Stimulated activated CD4-positive, alpha-beta T cell treated with anti-CD3 and anti-CD28 coated beads, Interleukin-15, amount 100 ng/mL, for 1 hour (primary cell): ENCODE measurements at places on chromosomes 6 and 20.

DNA sequence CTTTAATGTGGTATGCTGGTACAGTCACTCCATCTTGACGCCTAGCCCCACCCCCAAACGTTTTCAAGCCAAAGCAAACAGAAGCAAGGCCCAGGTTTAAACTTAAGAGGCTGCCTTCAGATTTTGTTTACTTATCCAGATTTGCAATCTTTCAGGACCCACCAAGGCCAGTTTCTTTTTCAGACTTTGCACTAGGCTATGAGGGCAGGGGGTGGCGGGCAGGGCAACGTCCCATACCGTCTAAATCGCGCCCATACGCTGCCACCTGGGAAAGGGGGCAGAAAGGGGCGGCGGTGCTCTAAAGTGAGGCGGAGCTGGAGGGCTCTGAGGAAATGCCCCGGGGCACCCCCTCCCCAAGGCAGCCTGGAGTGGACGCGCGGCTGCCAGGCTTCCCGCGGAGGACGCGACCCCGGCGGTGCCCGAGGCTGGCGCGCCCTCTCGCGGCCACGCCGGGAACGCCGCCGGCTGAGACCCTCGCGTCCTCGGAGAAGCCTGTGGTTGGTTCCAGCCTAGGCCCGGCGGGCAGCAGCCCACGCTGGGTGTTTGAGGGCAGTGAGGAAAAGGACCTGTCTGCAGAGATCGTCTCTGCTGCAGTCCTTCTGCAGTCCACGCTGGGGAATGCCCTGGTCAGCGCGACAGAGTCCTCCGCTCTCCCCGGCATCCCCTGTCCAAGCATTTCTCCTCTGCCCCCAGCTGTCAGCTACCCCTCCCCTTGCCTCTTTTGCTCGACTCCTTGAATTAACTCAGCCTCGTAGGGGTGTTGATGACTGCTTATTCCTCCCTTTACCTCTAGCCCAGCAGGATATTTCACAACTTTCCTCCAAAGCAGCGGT lies 129.2 kb upstream of the PRND start:
- DNase-seq: peak; percentile 52

- DNase-seq: no peak
Measured at GRCh38 chr6:134819236-134819635, 130.7 kb downstream of the ALDH8A1 start.

GRCh38 chr20:57335392-57335791 lies 5.8 kb downstream of the SPO11 start:
- DNase-seq: no peak

GRCh38 chr6:85368631-85369030 lies 81.3 kb upstream of the NT5E start:
- DNase-seq: no peak

DNA sequence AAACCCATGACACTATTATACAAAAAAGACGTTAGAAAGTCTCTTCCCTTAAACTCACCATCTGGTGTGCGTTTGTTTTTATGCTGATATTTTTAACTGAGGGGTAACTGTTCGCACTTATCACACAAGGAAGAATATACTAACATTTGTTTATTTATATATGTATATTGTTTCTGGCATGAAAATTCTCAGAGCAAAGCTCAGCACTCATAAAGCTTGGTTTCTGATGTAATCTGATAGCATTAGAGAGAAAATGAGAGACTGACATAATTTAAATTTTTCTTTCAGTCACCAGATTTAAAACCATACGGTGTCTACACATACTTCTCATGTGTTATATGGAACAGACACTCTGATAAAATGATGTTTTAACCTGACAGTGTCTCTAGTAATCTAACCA lies 6.9 kb downstream of the BLOC1S5 start:
- no peak for DNase-seq

- DNase-seq: no peak
Measured at GRCh38 chr6:52373151-52373690, 11.3 kb downstream of the PAQR8 start.

DNA sequence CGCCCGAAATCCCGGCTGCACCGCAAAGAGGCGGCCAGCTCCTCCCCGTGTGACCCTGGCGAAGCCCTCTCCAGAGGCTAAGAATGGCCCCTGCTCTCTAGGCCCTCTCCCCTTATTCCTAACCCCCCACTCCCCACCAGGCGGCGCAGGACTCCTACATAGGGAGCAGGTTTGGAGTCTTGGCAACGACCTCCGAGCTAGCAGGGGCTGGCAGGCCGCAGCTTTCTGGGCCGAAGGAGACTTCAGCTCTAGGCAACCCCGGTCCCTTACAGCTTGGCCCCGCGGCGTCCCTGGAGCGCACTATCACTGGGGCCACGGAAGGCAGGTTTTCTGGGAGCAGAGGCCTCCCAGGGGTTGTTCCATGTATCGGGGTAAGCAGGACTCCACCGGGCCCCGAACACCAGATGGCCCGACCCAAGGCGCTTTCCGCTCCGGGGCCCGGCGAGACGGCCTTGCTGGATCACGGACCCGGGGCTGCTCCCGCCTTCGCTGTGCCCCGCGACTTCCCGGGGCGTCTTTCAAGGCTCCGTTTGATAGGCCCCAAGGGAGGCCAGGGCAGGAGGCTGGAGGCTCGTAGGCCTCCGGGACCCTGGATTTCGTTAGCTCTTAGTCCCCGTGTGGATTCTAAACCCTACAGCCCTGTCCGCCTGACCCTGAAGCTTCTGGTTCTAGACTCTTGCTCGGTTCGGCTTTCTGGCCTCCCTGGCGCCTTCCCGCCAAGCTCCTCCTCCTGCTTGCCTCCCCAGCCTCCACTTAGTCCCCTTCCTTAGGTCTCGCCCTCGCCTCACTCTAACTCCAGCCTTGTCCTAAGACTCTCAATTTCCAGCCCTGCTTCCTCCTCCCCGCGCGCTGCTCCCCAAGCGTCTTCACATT lies 1.9 kb downstream of the SLC32A1 start:
- no peak for DNase-seq

DNA sequence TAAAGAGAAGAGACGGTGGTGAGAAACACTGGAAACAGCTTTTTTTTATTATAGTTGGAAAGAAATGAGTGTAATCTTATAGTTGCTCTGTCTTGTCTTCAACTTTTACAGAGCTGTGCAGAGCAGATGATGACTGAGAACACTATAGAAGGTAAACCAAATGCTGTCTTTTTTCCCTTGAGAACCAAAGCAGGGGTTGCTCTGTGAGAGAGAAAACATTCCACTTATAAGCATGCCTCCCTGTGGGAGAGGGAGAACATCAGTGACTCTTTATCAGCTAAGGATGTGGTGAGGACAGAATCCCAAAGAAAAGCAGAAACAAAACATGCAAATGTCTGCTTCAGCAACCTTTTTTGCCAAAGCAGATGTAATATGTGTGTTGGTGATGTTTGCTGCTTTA lies 179.3 kb upstream of the HDDC2 start:
- DNase-seq: no peak

DNA sequence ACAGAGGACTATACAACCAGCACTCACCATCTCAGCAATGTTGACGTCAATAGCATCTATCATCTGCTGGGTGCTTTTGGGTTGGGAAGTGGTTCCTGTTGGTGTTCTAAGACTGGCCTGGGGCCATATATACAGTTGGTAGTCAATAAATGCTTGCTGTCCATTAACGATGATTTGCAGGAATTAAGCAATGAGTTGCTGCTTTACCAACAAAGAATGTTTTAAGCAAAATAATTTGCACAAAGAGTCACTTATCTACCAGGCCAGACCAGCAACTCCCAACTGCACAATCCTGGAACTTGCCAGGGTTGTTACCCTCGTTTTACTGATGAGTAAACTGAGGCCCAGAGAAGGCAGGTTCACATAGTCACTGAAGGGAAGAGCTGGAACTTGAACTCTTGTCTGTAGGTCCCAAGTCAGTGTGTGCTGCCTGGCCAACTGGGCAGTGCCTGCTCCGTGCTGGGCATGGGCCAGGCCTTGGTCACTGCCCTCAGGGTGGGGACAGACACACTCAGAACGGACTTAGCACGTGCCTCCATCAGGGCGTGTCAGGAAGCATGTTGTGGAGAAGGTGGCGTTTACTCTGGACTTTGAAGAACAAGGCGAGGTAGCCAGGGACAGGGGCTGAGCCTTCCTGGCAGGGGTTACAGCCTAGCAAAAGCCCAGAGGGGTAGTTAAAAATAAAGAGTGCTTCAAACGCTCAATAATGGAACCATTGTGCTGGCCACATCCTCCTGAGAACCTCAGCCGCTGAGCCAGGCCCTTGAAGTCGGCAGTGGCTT lies 2.5 kb upstream of the SRC start:
- no peak for DNase-seq
